ENCODE measurements at places on chromosomes 5 and 9.

GRCh38 chr9:35237311-35237710 is 75.5 kb downstream of the UNC13B start:
- DNase-seq: no peak

DNA sequence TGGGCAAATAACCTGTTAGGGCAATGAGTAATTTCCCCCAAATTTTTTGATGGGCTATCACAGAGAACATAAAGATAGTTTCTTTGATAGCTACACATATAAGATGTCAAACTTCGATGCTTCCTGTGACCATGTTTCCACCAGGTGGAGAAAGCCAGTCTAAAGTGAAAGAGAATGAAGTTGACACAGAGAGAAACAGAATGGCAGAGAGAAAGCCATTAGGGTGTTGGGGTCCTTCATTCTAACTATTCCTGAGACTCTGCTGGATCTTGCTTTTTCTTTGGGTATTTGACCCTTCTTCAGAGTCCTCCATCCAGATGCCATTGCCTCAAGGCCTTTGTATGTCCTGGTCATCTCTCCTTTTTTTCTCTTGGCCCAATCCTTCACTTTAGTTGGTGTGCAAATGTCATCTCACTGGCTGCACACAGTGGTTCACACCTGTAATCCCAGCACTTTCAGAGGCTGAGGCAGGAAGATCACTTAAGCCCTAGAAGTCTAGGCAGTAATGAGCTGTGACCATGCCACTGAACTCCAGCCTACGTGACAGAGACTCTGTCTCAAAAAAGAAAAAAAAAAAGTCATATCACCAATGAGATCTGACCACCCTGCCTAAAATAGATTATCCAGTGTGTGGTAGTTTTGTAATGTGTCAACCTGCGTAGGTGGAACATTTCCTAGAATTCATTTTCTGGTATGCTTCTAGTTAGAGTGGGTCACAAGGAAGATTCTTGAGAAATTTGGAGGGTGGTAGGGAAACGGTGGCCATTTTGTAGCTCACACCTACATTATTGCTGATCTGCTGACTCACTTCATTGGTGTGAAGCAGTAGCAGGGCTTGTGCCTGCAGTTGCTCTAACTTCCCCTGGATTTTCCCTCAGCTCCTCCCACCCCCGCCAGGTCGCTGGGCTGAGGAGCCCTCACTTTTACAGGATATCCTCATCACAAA is 20.8 kb upstream of the KIF2A start:
- DNase-seq: no peak

- DNase-seq: no peak
Observed at GRCh38 chr9:112780450-112781036, 30.0 kb downstream of the SNX30 start.

DNA sequence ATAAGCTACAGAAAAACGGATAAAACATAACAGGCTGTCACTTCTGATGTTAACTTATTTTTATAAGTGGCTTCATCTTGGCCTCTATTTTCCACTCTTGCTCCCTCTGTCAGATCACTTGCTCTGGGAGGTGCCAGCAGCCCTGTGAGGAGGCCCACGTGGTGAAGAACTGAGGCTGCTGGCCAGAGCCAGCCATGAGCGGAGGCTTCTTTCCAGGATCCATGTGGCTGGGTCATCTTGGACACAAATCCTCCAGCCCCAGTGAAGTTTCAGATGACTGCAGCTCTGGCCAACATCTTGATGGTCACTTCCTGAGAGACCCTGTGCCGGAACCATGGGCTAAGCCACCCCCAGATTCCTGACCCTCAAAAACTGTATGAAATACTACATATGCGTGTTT is 7.5 kb upstream of the CMBL start:
- DNase-seq: no peak

DNA sequence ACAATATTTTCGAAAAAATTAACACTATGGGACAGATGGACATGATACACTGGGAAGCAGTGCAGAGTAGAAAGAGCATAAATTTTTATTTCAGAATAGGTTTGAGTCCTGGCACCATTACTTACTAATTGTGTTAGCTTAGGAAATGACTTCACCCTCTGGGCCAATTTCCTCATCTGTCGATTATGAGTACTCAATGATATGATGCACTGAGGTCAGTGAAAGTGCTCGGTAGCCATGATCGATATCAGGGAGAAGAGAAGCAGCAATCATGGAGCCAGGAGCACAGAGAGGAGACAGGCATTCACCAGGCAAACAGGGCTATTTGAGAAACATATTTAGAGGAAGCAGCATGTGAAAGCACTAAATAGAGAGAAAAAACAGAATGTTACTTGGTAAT is 29.4 kb downstream of the NR6A1 start:
- no peak for DNase-seq

All from umbilical cord (tissue), 2 donors.